NCI-H1105 (cell line): ENCODE measurements at places on chromosomes 16 and 17.

- no peak for DNase-seq
Measured at GRCh38 chr16:6362321-6362720, 970.3 kb upstream of the RBFOX1 start.

GRCh38 chr17:42591411-42591810 lies 13.9 kb upstream of the PSMC3IP start:
- DNase-seq: no peak

DNA sequence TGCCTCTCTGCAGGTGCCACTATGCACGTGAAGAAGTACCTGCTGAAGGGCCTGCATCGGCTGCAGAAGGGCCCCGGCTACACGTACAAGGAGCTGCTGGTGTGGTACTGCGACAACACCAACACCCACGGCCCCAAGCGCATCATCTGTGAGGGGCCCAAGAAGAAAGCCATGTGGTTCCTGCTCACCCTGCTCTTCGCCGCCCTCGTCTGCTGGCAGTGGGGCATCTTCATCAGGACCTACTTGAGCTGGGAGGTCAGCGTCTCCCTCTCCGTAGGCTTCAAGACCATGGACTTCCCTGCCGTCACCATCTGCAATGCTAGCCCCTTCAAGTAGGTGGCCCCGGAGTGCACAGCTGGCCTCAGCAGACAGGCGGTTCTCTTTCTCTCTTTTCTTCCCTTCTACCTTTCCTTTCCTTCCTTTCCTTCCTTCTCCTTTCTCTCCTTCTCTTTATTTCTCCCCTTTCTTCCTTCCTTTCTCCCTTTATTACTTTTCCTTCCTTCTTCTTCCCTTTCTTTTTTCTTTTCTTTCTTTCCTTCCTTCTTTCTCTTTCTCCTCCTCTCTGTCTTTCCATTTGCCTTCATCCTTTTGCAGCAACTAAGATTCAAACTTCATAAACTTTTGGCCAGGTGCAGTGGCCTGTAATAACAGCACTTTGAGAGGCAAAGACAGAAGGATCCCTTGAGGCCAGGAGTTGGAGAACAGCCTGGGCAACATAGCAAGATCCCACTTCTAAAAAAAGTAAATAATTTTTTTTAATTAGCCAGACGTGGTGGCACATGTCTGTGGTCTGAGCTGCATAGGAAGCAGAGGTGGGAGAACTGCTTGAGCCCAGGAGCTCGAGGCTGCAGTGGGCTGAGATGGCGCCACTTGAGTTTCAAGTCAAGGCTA lies 46.7 kb downstream of the SCNN1B start:
- no peak for DNase-seq

GRCh38 chr16:77850636-77851333 lies 62.4 kb downstream of the VAT1L start:
- no peak for DNase-seq

DNA sequence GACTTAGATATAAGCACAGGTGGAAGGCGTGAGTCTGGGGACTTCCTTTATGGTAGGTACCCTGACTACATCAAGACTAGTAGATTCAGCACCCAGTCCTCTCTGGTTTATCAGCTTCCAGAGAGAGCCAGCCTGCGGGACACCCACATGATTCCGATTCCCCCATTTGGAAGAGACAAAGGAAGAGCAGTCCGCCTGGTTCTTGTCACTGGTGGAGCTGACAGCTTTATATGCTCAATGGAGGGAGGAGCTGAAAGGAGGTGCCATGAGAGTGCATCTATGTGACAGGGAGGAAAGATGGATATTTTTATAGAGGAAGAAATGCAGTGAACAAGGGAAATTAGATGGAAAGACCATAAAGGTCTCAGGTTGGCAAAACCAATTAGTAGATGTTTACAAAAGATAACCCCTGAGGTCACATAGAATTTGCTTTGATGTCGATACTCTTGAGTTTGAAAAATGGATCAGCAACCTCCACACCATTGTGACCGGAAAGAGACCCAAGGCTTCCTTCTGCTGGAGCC lies 437.7 kb downstream of the PMP22 start:
- DNase-seq: no peak

GRCh38 chr17:33113276-33113990 lies 121.8 kb downstream of the SPACA3 start:
- DNase-seq: no peak

- DNase-seq: no peak
Measured at GRCh38 chr17:8310601-8311123, 621 bp downstream of the ARHGEF15 start.

GRCh38 chr16:81838794-81839193 lies 59.7 kb downstream of the PLCG2 start:
- DNase-seq: no peak

- DNase-seq: no peak
Measured at GRCh38 chr16:28495795-28496749, 1.6 kb downstream of the APOBR start.

DNA sequence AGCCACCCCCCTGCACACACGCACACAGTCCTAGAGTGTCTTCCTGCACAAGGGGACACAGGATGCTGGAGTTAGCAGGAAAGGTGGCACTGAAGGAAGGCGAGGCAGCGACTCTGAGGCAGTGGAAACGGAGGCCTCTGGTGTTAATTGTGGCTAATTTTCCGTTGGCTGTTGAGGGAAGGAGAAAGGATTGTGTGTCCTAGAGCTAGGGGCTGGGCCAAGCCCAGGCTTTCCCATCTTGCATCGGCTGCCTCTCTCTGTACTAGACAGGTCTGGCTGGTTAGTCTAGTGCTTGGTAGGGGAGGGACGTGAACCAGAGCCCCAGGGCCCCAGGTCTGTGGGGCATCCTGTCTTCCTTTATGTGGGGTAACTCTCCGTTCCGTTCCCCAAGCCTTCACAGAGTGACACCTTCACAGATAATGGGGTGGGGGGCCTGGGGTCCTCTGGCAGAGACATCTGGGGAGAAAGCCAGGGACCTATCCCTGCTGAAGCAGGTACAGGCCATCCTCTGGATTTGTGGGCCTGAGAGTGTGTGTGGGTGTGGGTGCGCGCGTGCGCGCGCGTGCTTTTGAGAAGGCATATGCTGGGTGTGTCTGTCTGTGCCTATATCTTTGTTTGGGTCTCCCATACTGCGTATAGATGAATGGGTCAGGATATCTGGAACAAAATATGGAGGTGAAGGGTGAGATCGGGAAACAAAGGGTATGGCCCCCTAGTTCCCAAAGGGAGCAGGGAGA lies at the start of gene CHD3:
CHD3 (plus strand) TSS at position 606 of the 737 bp plus-strand sequence. CDS start 212 bp downstream, outside the sequence.
- DNase-seq: peak; percentile 49

DNA sequence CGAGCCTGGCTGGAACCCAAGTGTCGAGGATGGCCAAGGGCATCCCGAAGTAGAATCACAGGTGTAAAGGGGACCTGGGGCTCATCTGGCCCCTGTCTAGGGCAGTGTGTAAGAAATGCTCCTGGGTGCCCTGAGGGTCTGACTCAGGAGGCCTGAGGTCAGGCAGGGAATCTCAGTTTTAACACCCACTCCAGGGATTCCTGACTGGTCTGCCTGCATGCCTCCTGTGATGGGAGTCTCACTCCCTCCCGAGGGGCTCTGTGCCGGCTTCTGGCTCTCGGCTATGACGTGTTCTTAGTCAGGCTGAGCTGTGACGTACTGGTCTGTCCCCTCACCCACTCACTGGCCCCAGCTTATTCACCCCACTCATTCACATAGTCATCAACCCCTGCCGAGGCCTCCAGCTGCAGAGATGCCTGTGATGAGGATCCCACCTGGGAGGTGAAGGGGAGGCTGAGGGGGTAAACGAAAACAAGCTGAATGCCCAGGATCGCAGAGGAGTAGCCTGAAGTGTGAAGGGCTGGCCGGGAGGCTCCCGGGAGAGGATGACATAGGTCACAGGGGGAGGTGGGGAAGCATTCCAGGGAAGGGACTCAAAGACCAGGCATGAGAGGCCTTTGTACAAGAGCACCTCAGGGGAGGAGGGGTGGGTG lies 23.8 kb downstream of the FAM83G start:
- no peak for DNase-seq

DNA sequence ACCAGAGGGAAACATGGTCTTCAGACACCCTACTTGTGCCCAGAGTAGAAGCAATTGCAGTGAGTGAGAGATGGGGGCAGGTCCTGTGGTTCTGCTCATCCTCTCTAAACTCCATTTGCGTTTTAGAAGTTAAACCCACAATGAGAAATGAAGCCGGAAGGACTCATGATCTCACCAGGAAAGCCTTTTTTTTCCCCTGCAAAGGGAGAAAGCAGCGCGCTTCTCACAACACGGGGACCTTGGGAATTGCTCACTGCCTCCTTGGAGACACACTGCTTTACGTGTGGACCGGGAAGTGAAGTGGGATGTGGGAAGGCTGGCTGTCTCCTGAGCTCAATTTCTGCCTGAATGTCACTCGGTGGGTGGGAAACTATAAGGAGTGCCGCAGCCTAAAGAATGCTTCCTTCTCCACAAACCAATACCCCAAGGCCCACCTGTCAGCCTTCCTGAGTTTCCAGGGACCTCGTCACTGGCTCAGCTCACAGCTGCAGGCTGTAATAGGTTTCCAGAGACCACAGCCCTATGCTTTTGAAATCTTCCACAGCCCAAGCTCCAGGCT lies 365.4 kb downstream of the XYLT1 start:
- DNase-seq: no peak

DNA sequence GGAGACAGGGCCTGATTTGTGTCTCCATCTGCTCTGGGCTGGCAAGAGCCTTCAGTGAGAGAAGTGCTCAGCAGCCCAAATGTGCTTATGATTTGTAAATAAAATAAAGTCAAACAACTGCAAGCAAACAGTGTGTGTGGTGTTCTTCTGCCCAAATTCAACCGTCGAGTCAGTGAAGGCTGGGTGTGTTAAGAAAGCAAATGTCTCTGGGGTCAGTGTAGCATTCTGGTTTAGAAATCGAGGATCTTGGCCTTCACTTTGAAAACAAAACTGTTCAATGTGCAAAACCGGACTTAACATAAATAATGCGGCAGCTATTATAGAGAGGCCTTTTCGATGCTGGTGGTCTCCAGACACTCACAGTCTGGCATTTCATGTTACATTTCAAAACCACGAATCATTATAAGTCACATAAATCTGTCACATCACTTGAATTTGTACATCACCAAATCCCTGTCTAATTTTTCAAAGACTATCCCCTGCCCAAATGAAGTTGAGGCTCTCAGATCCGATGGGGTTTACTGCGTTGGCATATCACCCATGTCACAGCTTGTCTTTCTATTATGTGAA lies 158.6 kb upstream of the MYOCD start:
- DNase-seq: no peak

DNA sequence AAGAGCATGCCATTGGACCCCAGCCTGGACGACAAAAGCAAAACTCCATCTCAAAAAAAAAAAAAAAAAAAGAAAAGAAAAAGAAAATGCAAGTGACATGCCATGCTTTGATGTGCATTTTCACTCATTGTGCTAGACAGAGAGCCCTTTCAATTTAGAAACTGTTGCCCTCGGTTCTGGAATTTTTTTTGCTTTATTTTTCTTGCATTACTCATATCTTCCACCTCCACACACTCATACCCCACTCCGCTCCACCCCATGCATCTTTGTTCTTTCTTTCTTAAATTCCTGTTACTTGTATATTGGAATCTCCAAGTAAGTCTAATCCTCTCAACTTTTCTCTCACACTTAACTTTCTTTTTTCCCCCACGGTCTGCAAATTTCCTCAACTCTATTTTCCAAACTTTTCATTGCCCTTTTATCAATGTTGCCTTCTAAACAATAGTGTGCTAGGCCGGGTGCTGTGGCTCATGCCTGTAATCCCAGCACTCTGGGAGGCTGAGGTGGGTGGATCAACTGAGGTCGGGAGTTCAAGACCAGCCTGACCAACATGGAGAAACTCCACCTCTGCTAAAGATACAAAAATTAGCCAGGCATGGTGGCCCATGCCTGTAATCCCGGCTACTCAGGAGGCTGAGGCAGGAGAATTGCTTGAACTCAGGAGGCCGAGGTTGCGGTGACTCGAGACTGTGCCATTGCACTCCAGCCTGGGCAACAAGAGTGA lies 16.8 kb upstream of the SUZ12 start:
- DNase-seq: no peak

DNA sequence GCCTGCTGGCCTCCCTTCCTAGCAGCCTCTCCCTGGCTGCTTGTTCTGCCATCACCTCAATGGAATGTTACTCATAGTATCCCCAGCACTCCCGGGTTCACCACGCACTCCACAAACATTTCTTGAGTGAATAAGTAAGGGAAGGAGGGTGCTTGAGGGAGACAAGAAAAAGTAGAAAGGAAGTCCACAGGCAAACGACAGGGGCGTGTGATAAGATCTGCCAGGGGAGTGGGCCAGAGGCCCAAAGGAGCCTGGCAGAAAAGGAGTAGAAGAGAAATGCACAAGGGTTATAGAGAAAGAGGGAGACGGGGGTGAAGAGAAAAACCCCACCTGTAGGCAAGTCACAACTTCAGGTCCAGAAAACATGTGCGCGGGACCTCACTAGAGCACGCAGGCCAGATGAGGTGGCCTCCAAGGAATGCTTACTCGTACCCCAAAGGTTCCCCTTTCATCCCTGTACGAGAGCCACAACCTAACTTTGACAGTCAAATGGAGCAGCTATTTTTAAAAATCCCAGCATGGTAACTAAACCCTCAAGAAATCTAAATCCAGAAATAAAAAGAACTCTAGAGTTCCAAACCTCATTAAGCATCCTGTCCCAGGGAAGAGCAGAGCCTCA lies 6.6 kb downstream of the ZDHHC7 start:
- DNase-seq: no peak

DNA sequence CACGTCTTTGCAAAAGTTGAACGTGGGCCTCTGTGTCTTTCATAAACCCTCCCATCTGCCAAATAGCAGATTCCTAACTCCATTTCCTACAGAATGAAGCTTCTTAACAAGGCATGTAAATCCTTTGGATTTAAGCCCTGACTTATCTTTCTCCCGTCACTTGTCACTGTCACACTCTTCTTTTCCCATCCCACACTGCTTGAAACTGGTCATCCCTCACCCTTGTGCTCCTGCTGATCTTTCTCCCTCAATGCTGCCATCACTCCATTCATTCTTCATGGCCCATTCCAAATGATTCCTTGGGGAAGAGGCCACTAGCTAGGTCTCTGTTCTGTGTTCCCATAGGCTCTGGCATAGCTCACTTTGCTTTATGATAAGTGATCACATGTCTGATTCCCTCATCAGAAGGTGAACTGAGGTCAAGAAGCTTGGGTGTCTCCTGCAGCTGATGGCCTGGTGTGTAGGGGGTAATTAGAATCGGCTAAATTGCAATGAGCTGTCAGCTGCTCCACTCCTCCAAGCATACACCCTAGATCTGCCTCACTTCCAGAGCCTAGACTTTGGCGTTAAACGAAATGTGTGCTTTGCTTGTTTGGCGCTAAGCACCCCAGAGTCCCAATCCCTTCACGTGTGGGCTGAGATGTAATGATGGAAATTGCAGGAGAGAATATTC lies 61.7 kb downstream of the PECAM1 start:
- DNase-seq: no peak

GRCh38 chr16:16092925-16093627 lies 130.2 kb downstream of the ABCC6 start:
- DNase-seq: peak; percentile 78

- DNase-seq: peak; percentile 49
Measured at GRCh38 chr17:50507871-50508572, at the start of gene MYCBPAP. Gene MYCBPAP, plus strand, starts transcription at chr17:50508439. Its CDS starts 236 bp downstream, at chr17:50508675.

GRCh38 chr17:2366747-2367494 lies 29.6 kb downstream of the SGSM2 start:
- DNase-seq: no peak

GRCh38 chr16:87304951-87305350 lies 12.2 kb downstream of the C16orf95 start:
- no peak for DNase-seq
